Stimulated activated CD4-positive, alpha-beta T cell treated with anti-CD3 and anti-CD28 coated beads, Interleukin-15, amount 100 ng/mL, for 1 hour (primary cell): ENCODE measurements at places on chromosomes 5 and 9.

GRCh38 chr5:96043446-96043845, 81.8 kb upstream of the ELL2 start:
- no peak for DNase-seq

GRCh38 chr9:108041551-108041950, 552.0 kb upstream of the KLF4 start:
- no peak for DNase-seq

DNA sequence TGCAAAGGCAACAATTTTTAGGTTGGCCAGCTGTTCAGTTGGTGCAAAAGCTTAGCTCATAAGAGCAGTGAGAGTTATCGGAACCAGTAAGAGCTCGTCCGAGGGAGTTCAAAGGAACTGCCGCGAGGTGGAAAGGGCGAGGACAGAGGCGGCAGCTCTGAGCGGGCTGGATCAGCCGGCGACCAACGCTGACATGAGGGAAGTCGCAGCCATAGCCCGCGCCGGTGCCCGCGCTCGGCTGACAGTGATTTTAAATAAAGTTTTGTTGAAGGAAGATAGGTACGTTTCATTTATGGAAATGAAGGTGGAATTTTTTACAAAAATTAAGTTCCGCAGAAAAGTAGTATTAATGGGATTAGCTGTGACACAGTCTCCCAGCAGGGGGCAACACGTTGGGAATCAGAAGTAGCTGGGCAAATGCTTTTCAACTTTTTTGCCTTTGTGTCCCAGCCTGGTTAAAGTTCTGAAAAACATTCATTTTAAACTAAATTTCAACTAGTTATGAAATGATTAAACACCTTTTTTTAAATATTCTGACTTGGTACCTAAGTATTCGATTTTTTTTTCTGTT, 43.2 kb downstream of the FBXO4 start:
- no peak for DNase-seq

GRCh38 chr5:155700333-155700732, 626.6 kb upstream of the SGCD start:
- no peak for DNase-seq

- DNase-seq = no peak
These were observed 228.5 kb downstream of the COMMD10 start for GRCh38 chr5:116313366-116313765.

DNA sequence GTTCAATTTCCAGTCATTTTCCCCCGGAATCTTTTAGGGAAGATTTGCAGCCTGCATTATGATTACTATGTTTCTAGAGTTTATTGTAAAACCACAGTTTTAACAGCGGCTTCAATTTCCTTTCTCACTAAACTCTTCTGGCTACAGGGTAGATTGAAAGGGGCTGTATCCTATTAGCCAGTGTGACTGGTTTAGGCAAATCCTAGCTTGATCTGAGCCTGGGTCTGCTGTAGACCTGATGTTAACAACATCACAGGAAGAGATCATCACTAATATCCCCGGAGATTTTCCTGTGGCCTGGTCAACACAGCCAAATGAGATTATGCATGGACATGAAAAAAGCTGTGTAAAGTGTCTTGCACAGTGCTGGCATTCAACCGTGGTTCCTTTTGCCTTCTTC, 33.4 kb downstream of the STOM start:
- DNase-seq = no peak

DNA sequence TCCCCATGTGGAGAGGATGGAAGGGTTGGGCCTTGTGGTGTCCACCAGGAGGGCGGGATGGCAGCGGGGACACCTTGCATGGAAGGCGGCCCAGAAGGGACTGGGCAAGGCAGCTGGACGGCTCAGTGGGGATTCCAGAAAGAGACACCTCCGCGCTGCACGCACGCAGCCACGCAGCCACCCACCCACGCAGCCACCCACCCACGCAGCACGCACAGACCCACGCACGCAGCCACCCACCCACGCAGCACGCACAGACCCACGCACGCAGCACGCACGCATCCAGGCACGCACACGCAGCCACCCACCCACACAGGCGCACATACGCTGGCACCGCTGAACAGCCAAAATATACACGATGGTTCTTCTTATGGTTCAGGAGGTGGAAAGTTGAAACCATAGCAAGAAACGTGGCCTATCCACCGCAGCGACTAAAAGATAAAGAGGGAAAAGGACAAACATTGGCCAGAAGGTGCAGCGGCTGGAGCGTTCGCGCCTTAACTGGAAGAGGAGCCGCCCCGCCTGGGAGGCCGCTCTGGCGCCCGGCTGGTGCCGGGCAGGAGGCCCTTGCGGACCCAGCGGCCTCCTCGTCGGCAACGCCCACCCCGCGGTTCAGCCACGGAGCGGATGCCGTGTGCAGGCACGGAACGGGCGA, 22.2 kb upstream of the EXOC3 start:
- no peak for DNase-seq

DNA sequence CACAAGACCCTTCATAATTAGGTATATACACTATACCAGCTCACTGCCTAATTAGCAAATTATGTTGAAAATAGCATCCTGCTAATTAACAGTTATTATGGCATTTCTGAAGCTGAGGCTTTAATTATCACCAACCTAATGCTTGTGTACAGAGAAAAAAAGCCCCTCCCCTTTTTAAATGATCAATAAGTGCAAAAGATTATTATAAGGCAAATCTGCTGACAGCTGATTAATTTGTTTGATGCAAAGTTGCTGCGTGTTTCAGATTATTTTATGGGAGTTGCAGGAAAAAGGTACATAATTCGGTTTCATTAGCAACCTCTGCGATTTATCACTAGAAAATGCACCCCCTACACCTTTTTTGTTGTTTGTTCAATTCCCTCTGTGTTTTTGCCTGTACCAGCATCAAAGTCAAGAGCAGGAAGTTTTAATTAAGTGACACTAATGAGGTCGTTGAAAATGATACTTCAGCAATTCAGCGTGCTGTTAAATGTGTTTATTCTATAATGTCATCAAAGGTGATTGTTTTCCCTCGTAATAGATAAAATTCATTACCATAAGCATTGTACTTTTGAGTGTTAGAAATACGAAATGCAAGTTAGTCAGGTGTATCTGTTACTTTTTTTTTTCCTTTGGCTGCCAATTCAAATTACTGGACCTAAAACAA, 170.0 kb downstream of the EBF1 start:
- no peak for DNase-seq

DNA sequence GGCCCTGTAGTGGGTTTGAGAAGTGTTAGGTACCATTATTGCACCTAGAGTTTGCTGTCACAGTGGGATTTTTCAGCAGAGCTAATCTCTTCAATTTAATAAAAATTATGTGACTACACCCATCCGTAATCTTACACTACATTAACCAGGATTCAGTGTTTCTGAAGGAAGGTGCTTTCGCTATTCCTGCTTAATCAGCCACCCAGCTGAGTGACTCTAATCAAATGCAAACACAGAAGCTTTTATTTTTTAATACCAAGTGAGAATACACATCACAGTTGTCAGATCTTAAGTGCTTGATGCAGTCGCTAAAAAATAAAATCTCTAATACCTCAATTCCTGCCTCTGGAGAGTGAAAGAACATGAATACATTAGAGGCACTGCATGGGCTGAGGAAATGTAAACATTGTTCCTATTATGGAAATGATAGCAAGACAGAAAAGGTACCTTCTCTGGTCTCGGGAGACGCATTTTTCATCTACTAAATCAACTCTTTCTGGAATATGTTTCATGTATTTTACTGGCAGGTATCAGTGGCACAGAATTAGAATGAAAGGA, 125.7 kb downstream of the SEMA6A start:
- DNase-seq = no peak

GRCh38 chr9:108186642-108187395, 669.0 kb downstream of the ACTL7B start:
- DNase-seq = no peak

- DNase-seq = no peak
These were observed 14.7 kb downstream of the FOCAD start for GRCh38 chr9:20698782-20699181.

DNA sequence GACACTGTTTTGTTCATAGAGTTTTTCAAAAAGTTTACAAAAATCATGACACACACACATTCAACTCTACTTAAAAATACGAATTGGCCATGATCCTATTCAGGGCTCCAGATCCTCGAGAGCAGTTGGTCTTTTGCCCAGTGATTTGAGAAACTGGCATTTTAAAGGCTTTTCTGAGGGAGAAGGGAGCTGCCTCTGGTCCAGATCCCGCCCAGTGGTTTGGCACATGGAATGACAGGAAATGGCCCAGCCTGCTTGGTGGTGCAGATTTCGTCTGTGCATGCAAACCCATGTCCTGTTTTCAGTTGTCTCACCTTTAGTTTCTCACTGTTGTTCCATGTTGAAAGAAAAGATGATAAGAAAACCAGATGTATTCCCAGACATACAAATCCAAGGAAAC, 3.6 kb downstream of the CAMK4 start:
- DNase-seq = no peak

GRCh38 chr5:78345485-78345884, 14.9 kb upstream of the SCAMP1 start:
- DNase-seq = no peak

DNA sequence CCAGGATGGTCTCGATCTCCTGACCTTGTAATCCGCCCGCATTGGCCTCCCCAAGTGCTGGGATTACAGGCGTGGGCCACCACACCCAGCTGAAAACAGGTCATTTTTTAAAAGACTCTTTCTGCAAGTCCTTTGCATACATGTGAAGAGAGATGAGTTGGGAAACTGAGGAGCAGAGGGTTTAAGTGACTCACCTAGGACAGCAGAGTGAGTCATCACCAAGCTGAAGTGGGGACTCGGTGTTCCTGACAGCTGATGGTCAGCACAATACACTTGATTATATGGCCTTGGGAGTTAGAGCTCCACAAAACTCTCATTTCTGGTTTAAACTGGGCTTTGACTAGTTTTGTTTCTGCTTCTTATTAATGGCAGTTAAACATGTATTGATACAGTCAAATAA, 38.1 kb upstream of the SSBP2 start:
- DNase-seq = no peak

DNA sequence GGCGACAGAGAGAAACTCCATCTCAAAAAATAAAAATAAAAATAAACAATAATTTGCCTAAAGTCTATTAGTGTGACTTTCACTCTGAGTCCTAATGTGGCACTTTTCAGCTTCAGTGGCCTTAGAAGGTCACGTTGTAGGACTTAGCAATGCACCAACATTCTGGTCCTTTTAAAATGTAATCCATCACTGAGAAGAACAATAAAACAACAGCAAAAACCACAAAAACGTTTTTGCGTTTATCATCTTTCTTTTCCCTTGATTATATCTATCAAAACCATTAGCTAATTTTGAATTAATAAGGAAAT, 190.1 kb upstream of the ZNF608 start:
- no peak for DNase-seq

GRCh38 chr5:111518777-111519176, 6.4 kb upstream of the STARD4 start:
- no peak for DNase-seq

- DNase-seq = no peak
These were observed 93.1 kb upstream of the ITGA1 start for GRCh38 chr5:52694648-52695047.

DNA sequence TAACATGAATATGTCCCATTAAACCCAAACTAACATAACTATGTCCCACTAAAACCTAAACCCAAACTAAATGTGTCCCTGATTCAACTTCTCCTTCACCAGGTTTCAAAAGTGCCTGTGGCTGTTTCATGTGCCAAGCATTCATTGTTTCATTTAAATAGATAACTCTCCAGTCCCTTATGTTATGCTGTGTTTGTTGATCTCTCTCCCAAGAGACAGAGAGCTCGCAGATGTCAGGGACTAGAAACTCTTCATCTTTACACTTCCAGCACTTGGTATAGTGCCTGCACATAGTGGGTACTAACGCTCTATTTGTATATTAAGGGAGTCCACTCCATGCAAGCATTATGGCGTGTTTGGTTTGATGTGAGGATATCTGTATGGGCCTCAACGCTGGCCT, 118.0 kb downstream of the GPBP1 start:
- DNase-seq = no peak

- no peak for DNase-seq
These were observed 73.3 kb upstream of the ATP10B start for GRCh38 chr5:160925281-160925680.

DNA sequence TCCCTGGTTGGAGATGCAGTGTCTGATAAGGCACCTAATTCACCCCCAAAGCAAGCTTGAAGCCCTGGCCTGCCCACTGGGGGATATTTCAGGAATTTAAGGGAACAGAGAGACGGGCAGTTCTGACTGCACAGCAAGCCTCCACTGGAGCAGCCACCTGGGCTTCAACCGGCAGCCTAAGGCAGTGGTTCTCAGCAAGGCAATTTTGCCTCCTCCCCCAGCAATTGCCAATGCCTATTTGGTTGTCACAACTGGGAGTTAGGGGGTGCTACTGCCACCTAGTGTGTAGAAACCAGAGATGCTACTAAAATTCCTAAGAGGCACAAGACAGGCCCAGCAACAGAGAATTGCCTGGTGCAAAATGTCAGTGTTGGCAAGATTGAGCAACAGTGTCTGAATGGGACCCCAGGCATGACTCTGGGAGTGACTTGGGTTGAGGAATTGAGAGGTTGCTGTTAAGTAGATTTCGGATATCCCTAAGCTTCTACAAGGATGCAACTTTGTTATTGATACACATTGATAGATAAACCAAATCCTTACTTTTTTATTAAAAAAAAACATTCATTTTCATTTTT, 58.7 kb upstream of the CTSL start:
- no peak for DNase-seq

GRCh38 chr5:131983244-131983771, 28.1 kb downstream of the ACSL6 start:
- no peak for DNase-seq

DNA sequence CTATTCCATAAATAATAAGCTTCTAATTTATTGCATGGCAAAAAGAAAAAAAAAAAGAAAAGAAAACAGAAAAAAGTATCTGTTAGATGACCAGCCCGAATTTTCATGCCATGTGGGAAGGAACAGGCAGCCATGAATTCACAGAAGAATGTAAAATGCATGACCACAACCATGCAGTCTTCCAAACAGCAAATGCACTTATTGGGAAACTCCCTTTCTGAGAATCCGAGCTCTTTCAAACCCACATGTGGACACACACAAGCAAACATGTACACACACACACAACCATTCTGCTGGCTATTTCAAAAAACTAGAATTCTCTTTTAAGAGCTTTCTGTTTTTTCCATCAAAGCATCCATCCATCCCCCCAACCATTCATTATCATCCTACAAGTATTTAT, 236.1 kb downstream of the DNAH5 start:
- no peak for DNase-seq

GRCh38 chr5:167987490-167988280, 303.8 kb upstream of the WWC1 start:
- DNase-seq = no peak

- DNase-seq = no peak
These were observed 24.6 kb upstream of the APBA1 start for GRCh38 chr9:69696802-69697201.

GRCh38 chr5:160197341-160198144, 31.8 kb upstream of the FABP6 start:
- no peak for DNase-seq

- DNase-seq = no peak
These were observed 149.7 kb downstream of the FGF18 start for GRCh38 chr5:171569065-171569712.

DNA sequence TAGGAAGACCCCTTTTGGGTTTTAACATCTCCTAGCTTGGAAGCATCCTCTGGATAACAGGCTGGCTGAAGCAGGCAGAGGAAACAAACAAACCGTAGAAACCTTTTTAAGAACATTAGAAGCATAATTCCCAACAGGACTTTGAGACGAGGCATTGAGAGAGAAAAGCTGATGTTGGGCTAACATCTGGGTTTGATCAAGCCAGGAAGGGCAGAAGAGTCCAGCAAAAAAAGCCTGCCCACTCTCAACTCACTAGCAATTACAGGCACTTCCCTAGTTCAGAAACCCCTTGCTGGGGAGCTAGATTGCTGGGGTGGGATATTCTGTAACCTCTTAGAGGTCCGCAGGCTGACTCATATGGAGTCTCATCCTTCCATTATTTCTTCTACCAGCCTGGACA, 75.4 kb upstream of the CTNNA1 start:
- no peak for DNase-seq
